Activated CD8-positive, alpha-beta T cell treated with anti-CD3 and anti-CD28 coated beads for 36 hours (primary cell): ENCODE measurements at places on chromosomes 7 and 10.

- peak; percentile 98 for DNase-seq
Observed at GRCh38 chr7:584122-584465, 64.4 kb upstream of the PDGFA start.

DNA sequence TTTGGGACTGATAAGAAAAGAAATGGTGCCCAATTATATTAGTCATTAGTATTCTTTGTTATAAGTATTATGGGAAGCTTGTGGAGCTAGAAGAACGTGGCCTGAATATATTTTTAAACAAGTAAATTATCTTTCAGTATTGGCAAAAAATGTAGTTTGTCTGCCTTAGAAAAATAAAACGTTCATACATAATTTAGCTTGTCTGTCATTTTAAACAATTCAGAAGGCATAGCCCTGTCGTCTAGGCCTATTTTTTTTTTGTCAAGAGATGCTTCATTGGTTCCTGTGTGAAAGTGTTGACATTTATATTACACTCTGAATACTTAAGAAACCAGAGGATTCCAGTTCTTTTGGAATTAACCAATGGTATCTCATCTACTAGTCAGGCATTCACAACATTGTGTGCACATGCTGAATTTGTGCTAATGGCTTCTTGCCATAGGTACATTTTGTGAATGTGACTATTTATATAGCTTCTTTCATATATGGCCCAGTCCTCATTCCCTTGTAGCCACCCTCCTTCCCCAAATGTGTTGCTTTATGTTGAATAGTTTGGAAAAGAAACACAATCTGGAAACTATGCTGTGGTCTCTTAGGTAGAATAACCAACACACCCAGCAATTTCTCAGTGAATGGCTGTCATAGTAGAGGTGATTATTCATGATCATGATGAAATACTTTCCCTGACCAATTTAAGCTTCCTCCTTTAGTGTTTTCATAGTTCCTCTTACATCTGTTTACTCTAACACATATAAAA lies 435.8 kb downstream of the EXOC4 start:
- DNase-seq, result no peak

GRCh38 chr7:76076995-76077394 lies 29.1 kb downstream of the MDH2 start:
- no peak for DNase-seq

DNA sequence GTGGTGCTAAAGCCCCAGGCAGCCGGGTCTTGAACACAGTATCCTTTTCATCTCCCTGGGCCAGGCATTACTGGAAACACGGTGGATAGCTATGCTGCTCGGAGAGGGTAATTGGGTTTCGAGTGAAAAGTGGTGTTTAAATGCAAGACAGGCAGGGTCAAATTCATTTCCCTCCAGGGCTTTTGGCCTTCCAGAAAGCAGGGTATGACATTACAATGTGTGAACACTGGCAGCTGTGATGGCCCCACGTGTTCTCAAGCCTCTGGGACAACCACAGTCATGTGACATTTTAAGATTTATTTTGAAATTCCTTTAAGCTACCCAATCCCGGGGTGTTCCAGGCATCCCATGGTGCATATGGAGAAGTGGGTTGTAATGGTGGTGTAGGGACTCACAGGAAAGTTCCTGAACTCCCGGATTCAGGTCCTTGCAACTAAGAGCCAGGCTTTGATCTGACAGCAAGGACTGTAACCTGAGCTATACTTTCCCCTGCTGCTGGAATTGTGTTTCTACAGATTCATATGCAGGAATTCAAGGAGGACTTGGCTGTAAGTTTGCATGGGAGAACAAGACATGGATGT lies 46.8 kb downstream of the INSYN2A start:
- DNase-seq, result no peak

- no peak for DNase-seq
Observed at GRCh38 chr10:114726820-114727271, 68.8 kb upstream of the ABLIM1 start.

DNA sequence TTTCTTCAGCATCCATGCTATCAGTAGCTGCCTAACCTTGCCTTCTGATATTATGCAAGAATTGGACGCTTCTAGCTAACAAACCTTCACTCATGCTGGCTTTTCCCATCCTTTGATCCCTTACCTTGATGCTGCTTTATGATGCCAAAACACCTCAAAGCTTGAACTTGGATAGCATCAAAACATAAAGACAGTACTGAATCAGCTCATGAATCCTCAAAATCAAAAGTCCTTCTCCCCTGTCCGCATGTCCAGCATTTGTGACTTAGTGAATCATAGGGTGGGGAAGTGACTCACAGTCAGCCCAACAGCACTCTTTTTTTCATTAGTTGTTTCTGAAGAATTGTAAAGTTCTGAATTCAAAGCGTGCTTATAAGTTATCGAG lies 89.5 kb upstream of the PIK3CG start:
- DNase-seq, result no peak

GRCh38 chr7:34165927-34166550 lies 260.7 kb downstream of the BMPER start:
- DNase-seq, result no peak

DNA sequence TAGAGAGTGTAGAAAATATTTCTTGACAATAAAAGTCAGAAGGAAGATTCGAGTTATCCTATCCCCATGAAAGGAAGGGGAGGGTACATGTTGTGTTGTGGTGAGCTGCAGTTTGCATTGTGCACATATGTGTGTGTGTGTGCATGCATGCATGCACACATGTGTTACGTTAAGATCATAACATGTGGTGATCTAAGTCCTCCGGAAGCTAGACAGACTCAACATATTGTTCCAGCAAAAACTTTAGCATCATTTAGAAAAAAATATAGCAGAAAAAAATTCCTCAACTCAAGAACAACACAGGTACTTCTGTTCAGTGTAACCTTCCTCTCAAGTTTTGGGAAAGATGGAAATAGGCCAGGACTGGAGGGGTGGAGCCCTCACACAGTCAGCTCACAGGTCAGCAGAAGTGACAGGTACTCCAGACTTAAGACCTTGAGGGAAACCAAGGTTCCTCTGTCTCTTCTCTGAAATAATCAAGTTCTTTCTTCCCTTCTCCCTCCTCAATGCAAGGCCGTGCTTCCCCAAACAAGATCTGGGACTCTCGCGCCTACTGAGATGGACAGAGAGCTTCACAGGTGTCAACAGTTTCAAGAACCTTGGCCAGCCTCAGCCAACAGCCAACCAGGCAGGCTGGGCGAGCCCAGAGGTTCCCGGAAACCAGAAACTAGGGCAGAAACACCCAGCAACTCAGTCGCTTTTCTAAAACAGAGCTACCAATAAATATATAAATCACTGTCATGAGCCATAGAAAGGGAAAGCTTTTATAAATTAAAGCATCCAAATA lies 205.2 kb downstream of the FAM107B start:
- DNase-seq, result peak; percentile 55

- DNase-seq, result no peak
Observed at GRCh38 chr7:17269341-17270221, 28.9 kb upstream of the AHR start.

DNA sequence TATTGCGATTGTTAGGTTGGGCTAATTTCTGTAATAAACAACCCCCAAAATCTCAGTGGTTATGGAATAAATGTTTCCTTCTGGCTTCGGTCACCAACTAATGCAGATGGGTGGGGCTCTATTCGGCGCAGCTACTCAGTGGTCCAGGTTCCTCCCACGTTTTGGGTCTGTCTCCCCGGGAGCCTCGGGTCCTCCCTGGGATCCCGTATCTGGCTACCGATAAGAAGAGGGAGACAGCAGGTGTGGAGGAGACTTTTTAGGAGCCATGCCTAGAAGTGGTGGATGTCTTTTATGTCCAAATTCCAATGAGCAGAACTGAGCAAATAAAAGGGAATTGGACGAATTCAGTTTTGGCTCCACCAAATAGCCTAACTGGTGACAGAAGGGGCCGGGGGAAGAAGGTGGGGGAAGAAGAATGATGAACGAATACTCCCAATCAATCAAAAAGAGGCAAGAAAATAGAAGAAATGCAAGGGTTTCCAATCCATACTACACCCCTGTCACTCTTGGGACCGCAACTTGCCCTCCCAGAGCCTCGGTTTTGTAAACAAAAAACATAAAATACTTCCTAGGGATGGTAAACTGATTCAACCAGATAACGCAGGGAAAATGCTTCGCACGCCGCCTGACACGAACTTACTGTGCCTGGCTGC lies 498 bp upstream of the C10orf53 start:
- DNase-seq, result no peak

GRCh38 chr10:11328264-11329061 lies 283.0 kb downstream of the USP6NL start:
- DNase-seq, result no peak

GRCh38 chr7:43868181-43868580 lies 1.1 kb downstream of the MRPS24 start:
- no peak for DNase-seq

- no peak for DNase-seq
Observed at GRCh38 chr7:137006293-137006692, 137.8 kb downstream of the CHRM2 start.

DNA sequence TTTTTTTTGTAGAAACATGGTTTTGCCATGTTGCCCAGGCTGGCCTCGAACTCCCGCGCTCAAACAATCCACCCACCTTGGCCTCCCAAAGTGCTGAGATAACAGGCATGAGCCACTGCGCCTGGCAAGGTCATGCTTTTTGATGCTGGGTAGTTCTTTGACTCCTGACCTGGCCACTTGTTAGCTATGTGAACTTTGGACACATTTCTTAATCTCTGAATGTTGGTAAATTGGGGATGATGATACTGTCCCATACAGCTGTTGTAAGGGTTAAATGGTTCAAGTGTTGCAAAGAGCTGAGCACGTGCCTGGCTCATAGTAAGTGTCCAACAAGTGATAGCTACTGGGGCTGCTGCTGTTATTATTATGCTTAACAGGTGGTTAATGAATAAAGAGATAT lies 2.3 kb downstream of the ZNHIT1 start:
- DNase-seq, result no peak

DNA sequence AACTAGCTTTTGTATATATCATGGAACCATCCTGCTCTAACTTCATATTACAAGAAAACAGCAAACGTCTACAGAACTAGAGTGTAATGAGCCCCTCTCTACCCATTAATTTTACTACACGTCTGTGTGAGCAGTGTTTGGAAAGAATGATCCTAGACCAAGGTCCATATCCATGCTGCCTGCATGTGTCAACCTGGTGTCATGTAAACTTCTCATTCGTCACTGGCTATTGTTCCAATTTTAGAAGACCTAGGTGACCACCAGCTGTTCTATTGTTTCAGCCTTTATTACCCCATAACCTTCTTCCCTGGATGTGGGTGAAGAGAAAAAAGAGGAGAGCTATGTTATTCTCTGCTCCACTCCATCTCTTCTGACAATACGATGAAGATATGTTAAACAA lies 77.1 kb downstream of the CREM start:
- DNase-seq, result no peak

DNA sequence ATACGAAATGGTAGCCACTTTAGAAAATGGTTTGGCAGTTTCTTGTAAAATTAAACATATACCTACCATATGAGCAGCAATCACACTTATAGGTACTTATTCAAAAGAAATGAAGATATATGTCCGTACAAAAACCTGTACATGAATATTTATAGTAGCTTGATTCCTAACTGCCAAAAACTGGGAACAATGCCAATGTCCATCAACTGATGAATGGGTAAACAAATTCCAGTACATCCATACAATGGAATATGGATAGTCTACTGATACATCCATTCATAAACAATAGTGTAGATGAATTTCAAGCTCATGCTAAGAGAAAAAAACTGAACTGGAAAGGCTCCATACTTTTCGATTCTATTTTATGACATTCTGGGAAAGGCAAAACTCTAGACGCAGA lies 68.5 kb downstream of the AGK start:
- no peak for DNase-seq

GRCh38 chr7:27472043-27472442 lies 190.6 kb downstream of the HIBADH start:
- DNase-seq, result no peak

DNA sequence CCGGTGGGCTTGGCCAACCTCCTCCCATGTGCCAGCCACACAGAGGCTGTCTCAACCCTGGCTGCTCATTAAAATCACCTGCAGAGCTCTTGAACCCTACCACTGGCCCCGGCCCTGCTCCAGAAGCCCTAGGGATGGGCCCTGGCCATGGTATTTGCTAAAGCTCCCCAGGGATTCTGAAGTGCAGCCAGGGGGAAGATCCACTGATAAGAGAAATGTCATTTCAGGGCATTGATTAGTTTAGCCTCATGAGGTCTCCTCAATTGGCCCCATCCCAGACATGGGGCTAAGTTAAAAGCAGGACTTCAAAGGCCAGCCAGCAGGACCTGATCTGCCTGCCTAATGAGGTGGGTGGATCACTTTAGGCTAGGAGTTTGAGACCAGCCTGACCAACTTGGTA lies 65.2 kb downstream of the ABRAXAS2 start:
- DNase-seq, result no peak

DNA sequence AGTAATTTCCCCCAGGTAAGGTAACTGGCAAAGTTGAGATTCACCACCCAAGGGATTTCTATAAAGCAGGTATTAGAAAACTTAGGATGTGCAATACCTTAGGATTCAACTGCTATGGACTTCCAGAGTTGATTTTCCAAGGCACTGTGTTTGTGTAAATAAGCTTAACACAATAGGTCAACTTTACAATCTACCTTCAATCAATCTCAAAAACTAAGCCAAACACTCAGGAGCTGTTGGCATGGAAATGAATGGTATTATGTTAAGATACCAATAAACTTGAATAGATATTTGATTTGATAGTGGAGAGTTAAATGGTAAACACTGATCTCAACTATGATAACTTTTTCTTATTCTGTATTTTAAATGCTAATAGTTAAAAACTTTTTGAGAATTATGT lies 762 bp upstream of the SEMA3E start:
- DNase-seq, result no peak

- DNase-seq, result peak; percentile 99
Observed at GRCh38 chr7:6008668-6009611, at the start of the genes AIMP2 and PMS2. Gene AIMP2 (plus strand): TSS chr7:6009272. CDS start chr7:6009364, 92 bp downstream. Gene PMS2 (minus strand): TSS chr7:6009049. CDS start chr7:6009019, 30 bp downstream.
